ENCODE measurements at places on chromosomes 7 and 10.

DNA sequence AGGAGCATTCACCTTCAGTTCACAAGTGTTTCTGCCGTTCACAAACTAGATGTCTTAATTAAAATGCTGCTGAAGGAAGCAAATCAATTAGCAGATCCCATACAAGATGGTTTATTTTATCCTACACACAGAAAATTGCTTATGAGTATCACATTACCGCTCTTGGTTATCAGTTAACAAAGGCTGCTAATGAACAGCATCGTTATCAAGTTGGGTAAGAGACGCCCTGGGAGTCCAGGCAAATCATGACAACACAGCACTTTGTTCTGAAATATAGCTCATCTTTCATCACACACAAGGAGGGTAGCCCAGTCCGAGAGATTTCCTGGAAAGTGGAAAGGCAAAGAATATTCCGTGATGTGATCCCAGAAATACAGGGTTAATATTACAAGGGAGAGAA is 20.8 kb upstream of the FAM170B start:
- no peak for DNase-seq

GRCh38 chr10:112803961-112804401 is 146.1 kb upstream of the TCF7L2 start:
- DNase-seq: no peak

DNA sequence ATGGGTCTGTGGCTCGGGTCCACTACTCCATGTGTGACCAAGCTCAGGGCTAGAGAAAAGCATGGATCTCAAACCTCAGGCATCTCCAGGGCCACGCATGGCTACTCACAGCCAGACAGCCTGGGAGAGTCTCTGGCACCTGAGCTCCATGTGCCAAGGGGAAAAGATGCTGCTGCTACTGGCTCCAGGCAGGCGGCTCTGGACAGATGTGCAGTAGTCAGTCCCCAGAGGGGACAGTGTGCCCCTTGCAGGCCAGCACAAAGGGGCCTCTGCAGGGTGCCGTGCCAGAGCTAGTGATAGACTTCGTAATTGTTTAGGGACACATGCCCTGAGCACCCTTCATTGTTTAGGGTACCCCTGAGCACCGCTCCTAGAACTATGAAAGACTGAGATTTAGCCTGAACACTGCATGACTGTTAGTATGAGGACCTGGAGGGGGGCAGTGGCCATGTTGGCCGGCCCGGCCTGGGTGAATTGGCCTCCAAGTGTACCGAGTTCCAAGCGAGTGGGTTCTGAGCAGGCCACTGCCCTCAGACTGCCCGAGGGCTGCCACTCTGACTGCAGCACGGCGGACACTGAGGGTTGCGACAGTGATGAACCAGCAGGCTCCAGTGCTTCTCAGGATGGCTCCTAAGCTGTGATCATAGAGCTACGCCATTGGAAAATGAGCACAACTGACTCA is 80.7 kb downstream of the TCERG1L start:
- DNase-seq: no peak

DNA sequence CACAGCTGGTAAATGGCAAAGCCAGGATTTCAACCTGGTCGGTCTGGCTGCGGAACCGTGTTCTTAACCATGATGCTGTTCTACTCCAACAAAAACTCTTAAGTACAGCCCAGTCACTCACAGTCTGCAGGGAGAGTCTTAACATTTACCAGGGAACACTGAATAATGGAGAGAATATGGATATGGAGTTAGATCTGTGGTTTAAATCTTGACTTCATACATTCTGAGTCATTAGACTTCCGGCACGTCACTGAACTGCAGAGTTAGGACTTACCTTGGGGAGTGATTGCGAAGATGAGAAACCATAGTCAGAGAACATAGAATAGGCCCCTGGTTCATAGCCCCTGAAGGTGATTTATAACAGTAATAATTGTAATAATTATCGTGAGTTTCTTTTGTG is 61.7 kb downstream of the ADRA2A start:
- DNase-seq: no peak

- no peak for DNase-seq
These were observed 167.0 kb upstream of the CDK1 start for GRCh38 chr10:60611291-60611747.

GRCh38 chr10:102678842-102679289 is 34.6 kb downstream of the TRIM8 start:
- no peak for DNase-seq

DNA sequence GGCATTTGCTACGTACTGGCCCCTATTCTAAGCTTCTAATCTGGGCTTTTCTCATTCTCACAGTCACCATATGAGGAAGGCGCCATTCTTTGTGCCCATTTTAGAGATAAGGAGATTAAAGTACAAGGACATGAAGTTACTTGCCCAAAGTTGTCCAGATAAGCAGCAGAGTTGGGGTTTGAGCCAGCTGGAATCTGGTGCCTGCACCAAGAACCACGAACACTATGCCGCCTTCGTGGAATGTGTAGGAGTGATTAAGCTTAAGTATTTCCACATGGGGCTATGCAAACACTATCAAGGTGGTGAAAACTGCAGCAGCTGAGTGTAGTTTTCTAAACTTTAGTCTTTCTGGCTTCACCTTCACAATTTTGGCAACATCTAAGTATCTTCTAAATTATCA is 342.7 kb upstream of the ETV1 start:
- no peak for DNase-seq

- DNase-seq: no peak
These were observed 11.0 kb upstream of the PIP start for GRCh38 chr7:143120691-143121405.

DNA sequence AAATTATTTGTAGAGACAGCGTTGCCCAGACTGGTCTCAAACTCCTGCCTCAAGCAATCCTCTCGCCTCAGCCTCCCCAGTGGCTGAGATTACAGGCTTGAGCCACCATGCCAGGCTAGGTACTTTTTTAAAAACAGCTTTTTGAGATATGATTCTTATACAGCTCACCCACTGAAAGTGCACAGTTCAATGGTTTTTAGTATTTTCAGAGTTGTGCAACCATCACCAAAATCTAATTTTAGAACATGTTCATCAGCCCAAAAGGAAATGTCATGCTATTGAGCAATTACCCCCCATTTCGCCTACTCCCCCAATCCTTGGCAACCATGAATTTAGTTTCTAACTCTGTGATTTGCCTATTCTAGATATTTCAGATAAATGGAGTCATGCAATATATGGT is 73.7 kb downstream of the EVX1 start:
- no peak for DNase-seq

GRCh38 chr7:351256-351655 is 61.3 kb downstream of the FOXL3 start:
- peak; percentile 43 for DNase-seq

Data from activated T-cell treated with anti-CD3 and anti-CD28 coated beads for 4 hours (primary cell).